Left renal pelvis (tissue), 4 donors: ENCODE measurements at places on chromosomes 12 and 14. TPM values are rescaled to one million over a fixed set of nuclear protein-coding genes. Genes with fewer than 3 reads are reported as not detected.

The GLS2 gene
- 2.2 TPM for polyA plus RNA-seq

The B4GALNT3 gene
- polyA plus RNA-seq = 15.7 TPM

- DNase-seq = no peak
Observed at GRCh38 chr14:86847140-86847539, 1145.8 kb downstream of the GALC start.

The ITPR2 gene
- polyA plus RNA-seq = 12.1 TPM

DNA sequence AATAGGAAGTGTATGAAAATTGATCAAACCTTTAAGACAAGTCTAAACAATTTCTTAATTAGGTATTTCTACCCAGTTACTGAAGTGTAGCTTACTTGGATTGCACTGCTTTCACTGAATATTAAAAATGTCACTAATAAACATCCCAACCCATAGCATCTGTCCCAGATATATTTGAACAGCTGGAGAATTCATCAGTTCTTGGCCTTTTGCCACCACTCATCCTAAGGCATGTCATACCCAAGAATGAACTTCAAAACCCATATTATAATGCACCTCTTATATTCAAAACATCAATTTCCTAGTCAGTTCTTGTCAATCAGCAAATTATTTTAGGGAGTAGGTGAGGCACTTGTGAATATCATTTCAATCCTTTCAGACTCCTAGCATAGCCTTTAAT lies 392.3 kb downstream of the PAWR start:
- no peak for DNase-seq

The MDGA2 gene
- 2.0 TPM for polyA plus RNA-seq

The GARIN6 gene
- not detected for polyA plus RNA-seq

DNA sequence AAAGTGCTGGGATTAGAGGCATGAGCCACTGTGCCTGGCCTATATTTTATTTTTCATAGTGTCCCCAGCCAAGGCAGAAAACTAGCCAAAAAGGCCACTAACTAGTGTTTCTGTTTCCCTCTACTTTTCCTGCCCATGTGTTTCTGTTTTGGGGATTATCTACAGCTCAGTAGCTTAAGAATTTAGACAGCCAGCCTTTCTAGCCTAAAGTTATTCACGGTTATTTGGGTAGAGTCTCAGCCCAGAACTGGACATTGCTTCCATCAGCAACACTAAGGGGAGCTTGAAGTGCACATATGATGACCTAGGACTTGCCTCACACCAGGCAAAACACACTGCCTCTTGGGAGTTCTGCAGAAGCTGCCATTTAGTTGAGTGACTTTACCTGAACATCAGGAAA lies 17.9 kb downstream of the PROX2 start:
- no peak for DNase-seq

DNA sequence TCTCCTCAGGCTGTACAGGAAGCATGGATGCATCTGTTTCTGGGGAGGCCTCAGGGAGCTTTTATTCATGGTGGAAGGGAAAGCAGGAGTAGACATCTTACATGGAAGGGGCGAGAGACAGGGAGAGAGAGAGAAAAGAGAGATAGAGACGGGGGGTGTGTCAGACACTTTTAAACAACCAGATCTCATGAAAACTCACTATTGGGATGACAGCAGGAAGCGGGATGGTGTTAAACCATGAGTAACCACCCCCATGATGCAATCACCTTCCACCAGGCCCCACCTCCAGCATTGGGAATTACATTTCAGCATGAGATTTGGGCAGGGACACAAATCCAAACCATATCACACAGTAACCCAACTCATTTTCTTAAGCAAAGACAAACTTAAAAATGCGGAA lies 110.0 kb upstream of the EEA1 start:
- no peak for DNase-seq
